NCI-H1694 treated with DMSO at 0.1 percent for 48 hours (cell line): ENCODE measurements at places on chromosomes 5 and 9.

- DNase-seq: no peak
These were observed 623.3 kb downstream of the RAB3C start for GRCh38 chr5:59206132-59206581.

GRCh38 chr5:131198625-131199024, 27.9 kb downstream of the LYRM7 start:
- no peak for DNase-seq

- no peak for DNase-seq
These were observed 67.2 kb upstream of the PANK3 start for GRCh38 chr5:168646335-168646734.

GRCh38 chr5:107337281-107337680, 333.5 kb downstream of the EFNA5 start:
- DNase-seq: no peak
